ENCODE measurements at places on chromosomes 1 and 21. TPM values are rescaled to one million over a fixed set of nuclear protein-coding genes. Genes with fewer than 3 reads are reported as not detected.

Gene ZFP69
- 7.5 TPM for total RNA-seq

DNA sequence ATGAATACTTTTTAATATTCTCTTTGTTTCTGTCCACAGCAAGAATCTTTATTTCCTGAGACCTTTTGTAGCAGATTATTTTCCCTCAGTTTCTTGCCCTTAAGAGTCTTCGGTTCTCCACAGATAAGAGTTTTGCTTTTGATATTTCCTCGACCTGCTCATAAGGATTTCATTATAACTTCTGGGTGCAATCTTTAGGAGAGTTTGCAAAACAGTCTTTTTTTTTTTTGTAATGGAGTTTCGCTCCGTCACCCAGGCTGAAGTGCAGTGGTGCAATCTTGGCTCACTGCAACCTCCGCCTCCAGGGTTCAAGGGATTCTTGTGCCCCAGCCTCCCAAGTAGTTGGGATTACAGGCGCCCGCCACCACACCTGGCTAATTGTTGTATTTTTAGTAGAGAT lies 10.1 kb upstream of the UBE4B start:
- no peak overlapping the region for H3K4me3 ChIP-seq
- H3K27ac ChIP-seq: no peak overlapping the region
- H3K27me3 ChIP-seq: no peaks in the 10 kb centered on the region
- no peaks in the 10 kb centered on the region for H3K4me1 ChIP-seq
- DNase-seq: no peak

GRCh38 chr1:211036381-211037060 lies 97.4 kb downstream of the KCNH1 start:
- DNase-seq: no peak
- no peaks in the 10 kb centered on the region for H3K27me3 ChIP-seq
- H3K27ac ChIP-seq: no peak overlapping the region
- H3K4me1 ChIP-seq: no peaks in the 10 kb centered on the region

DNA sequence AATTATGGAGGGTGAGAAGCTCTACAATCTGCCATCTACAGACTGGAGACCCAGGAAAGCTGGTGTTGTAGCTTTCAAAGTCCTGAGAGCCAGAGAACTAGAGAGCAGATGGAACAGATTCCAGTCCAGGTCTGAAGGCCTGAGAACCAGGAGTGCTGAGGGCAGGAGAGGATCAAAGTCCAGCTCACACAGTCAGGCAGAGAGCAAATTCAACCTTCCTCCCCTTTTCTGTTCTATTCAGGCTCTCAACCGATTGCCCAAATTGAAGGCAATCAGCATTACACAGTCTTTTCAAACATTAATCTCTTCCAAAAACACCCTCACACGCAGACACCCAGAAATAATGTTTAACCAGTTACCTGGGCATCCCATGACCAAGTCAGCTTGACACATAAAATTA lies 2.5 kb upstream of the TMPRSS2 start:
- no peaks in the 10 kb centered on the region for H3K36me3 ChIP-seq
- H3K4me1 ChIP-seq: no peaks in the 10 kb centered on the region

DNA sequence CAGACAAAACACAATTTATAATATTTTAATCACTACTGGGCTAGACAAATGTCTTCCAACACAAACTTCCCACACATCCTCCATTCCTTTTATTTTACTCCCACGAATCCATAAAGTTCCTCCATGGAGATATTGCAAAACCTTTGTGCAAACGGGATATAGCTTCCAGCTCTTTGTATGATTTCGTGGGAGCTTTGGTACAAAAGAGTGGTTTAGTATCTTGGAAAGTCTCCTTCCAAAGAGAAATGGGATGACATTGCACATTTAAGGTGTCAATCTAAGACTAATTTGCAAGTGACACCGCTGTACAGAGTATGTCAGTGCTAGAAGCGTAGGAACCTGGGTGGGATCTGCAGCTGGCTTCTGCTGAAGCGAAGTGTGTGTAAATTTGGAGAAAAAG lies 455.2 kb upstream of the RUNX1 start:
- H3K4me1 ChIP-seq: peaks cover 10% of the 10 kb centered on the region
- H3K27ac ChIP-seq: no peak overlapping the region
- no peak for DNase-seq
- H3K27me3 ChIP-seq: peaks cover 4% of the 10 kb centered on the region

Gene TMEM81
- 6.8 TPM for total RNA-seq

DNA sequence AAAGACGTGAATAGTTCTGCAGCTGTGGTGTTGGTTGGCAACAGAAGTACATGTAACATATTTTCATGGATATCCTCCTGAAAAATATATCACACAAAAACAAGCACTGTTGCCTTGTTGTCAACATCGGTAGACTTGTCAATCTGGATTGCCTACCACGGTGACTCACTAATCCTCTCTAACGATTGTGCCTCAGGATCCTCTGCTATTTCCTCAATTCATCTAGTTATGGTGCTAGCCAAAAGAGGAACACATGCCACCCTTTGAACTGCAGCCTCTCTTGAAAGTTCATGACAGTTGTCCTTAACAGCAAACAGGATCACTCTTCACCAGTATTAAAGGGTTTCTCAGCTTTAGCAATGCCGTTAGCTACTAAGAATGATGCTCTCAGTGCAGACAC lies 25.7 kb downstream of the RASAL2 start:
- H3K4me3 ChIP-seq: no peak overlapping the region
- H3K27me3 ChIP-seq: peaks cover 2% of the 10 kb centered on the region
- H3K4me1 ChIP-seq: no peaks in the 10 kb centered on the region
- no peaks in the 10 kb centered on the region for H3K36me3 ChIP-seq
- H3K27ac ChIP-seq: no peak overlapping the region
- no peak for DNase-seq

- DNase-seq: no peak
- no peak overlapping the region for H3K4me3 ChIP-seq
- H3K27ac ChIP-seq: no peak overlapping the region
- no peaks in the 10 kb centered on the region for H3K36me3 ChIP-seq
These were observed 39.7 kb downstream of the LRP8 start for GRCh38 chr1:53288002-53288789.

Gene NBPF4
- not detected for total RNA-seq

DNA sequence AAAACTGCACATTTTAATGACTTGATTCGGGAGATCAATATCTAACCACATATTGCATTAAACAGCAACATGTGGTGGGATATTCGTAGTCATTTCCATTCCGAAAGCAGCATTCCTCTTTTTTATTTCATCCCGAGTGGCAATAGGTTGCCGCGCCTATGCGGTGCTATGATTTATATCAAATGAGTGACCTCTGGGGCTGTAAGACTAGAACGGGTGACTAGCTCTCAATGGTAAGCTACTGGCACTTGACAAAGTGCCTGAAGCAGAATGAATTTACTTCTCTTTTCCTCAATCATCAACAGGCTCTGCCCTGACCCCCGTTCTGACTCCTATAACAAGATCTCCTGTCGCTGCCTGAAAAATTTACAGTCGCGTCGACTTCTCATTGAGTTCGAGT lies 162.3 kb downstream of the ZNF281 start:
- DNase-seq: no peak
- peaks cover 6% of the 10 kb centered on the region for H3K4me1 ChIP-seq
- no peaks in the 10 kb centered on the region for H3K36me3 ChIP-seq
- H3K27me3 ChIP-seq: peaks cover 15% of the 10 kb centered on the region

- no peaks in the 10 kb centered on the region for H3K4me1 ChIP-seq
- H3K27me3 ChIP-seq: no peaks in the 10 kb centered on the region
- H3K27ac ChIP-seq: no peak overlapping the region
- H3K36me3 ChIP-seq: peaks cover 14% of the 10 kb centered on the region
These were observed 17.6 kb downstream of the SOAT1 start for GRCh38 chr1:179311149-179311700.

DNA sequence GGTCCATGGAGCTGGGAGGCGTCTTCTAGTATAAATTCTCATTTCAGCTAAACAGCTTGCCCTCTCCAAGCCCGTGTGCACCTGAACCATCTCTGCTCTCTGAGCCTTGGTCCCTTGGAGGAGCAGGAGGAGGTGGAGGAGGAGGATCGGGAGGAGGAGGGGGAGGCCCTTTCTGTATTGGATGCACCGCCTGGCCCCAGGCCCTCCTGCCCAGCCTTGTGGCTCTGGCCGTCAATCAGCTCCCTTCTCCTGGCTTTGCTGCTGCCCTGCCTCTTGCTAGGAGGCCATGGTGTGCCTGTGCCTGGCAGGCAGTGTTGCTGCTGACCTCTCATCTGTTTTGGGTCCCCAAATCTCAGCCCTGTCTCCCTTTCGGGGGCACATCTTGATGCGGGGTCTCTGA lies 9.0 kb downstream of the COL18A1 start:
- H3K4me3 ChIP-seq: no peak overlapping the region
- DNase-seq: no peak
- no peaks in the 10 kb centered on the region for H3K27me3 ChIP-seq
- H3K27ac ChIP-seq: no peak overlapping the region
- no peaks in the 10 kb centered on the region for H3K36me3 ChIP-seq
- no peaks in the 10 kb centered on the region for H3K4me1 ChIP-seq

Gene FAM163A
- not detected for total RNA-seq

GRCh38 chr21:31716106-31716505 lies 15.8 kb downstream of the SCAF4 start:
- H3K27me3 ChIP-seq: no peaks in the 10 kb centered on the region
- no peak overlapping the region for H3K4me3 ChIP-seq
- H3K27ac ChIP-seq: no peak overlapping the region
- H3K4me1 ChIP-seq: peaks cover 23% of the 10 kb centered on the region
- peaks cover 3% of the 10 kb centered on the region for H3K36me3 ChIP-seq
- no peak for DNase-seq

DNA sequence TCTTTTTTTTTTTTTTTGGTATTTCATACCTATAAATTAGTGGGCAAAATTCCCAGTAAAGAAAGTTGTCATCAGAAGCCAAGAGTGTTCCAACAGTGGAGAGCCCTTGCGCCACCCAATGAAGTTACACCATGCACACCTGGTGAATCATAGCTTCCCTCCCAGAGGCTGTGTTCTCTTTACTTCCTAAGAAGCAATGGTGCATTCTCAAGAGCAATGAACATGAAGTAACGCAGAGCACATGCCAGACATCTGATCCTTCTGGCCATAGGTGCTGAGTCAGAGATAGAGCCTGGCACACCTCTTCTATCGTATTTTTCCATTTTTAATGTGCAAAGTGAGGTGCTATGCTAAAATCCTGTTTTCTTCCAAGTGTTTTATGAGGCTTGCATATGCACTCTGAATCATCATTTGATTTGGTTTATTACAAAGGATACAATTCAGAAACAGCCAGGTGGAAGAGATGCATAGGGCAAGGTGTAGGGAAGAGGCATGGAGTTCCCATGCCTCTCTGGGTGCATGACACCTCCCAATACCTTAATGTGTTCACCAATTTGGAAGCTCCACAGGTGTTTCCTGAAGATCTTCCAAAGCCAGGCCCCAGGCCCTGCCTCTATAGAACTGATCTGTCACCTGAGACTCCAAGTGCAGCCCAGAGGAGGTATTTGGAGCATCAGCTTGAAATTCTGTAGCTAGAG lies 408.0 kb downstream of the SIPA1L2 start:
- H3K36me3 ChIP-seq: no peaks in the 10 kb centered on the region
- H3K4me3 ChIP-seq: no peak overlapping the region
- H3K4me1 ChIP-seq: no peaks in the 10 kb centered on the region

Gene RGSL1
- not detected for total RNA-seq

GRCh38 chr1:119895102-119895501 lies 1.2 kb downstream of the ADAM30 start:
- no peak for DNase-seq
- H3K36me3 ChIP-seq: no peaks in the 10 kb centered on the region
- H3K27me3 ChIP-seq: no peaks in the 10 kb centered on the region
- H3K4me3 ChIP-seq: no peak overlapping the region
